ENCODE measurements at places on chromosomes 7 and 10.

DNA sequence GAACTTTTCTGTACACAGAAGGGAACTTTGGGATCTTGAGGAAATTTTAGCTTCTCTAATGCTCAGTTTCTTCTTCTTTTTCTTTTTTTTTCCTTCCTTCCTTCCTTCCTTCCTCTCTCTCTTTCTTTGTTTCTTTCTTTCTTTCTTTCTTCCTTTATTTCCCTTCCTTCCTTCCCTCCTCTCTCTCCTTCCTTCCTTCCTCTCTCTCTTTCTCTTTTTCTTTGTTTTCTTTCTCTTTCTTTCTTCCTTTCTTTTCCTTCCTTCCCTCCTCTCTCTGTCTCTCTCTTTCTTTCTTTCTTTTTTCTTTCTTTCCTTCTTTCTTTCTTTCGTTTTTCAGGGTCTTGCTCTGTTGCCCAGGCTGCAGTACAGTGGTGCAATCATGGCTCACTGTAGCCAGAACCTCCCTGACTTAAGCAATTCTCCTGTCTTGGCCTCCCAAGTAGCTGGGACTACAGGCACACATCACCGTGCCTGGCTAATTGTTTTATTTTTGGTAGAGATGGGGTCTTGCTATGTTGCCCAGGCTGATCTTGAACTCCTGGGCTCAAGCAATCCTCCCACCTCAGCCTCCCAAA lies 58.6 kb upstream of the SDK1 start:
- DNase-seq: no peak

DNA sequence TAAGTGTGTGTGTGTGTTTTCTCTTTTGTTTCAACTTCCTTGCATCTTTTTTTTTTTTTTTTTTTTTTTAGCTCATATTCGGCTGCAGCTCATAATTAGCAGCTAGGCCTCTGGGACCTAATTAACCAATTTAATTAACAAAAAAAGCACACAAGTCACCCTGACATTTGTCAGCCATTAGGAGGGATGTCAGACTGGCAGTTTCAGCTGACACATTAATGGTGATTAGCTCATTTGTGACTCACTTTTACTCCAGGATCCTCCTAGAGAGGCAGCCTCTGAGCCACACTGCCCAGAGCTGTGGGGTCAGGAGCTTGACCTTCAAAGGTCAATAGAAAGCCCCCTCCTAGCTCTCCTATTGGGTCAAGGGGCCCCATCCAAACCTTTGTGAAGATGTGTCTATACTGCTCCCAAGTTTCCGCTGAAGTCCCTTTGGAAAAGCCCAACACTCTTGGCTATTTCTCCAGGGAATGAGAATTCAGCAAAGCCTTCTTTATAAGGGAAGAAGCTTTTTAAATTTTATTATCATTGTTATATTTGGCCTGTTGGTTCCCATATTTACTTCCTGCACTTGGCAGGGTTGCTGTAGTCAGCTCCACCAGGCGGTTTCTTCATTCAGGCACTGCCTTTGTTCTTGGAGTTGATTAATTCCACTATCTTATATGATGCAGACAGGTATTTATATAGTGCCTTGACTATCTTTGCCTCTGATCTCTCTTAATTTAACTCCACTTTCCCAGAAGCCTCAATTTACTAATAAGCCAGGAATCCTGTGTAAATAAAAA lies 109.5 kb upstream of the HABP2 start:
- DNase-seq: no peak

- DNase-seq: no peak
Observed at GRCh38 chr10:28561531-28561930, 28.6 kb downstream of the WAC start.

DNA sequence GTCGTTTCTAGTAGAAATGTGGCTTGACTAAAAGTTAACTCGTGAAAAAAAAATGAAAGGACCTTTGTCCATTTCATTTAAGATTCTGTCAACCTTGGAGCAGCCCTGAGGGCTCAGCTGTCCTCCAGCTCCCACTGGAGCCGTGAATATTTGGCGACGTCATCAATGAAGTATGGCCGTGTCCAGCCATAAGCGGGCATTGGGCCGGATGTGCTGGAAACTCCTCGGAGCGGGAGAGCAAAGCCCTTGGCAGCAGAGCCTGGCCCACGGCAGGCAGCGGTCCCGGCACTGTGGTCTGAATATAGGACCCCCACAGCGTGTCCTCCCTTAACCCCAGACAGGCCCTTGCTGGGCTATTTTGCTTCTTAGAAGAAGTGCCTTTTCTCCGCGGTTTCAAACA lies 50.0 kb downstream of the JAKMIP3 start:
- no peak for DNase-seq

DNA sequence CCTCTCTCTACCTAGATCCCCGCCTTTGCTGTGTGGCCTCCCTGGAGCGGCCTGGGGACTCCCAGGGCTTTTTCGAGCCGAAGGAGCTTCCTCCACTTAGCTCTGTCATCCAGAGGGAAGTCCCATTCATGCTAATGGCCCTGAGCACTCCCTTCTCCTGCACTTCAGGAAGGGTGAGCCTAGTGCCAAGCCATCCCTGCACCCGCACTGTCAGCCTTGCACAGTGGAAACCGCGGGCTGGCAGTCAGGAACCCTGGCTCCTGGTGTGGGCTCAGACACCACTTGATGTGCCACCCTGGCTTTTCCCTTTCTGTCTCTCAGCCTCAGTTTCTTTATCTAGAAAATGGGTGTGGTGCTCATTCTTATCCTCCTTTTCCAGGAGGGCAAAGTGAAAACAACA lies 131.6 kb downstream of the ZMIZ1 start:
- no peak for DNase-seq

- DNase-seq: peak; percentile 6
Observed at GRCh38 chr7:146216396-146217041, 99.9 kb downstream of the CNTNAP2 start.

GRCh38 chr10:17234431-17234945 lies 6.4 kb downstream of the VIM start:
- DNase-seq: no peak

DNA sequence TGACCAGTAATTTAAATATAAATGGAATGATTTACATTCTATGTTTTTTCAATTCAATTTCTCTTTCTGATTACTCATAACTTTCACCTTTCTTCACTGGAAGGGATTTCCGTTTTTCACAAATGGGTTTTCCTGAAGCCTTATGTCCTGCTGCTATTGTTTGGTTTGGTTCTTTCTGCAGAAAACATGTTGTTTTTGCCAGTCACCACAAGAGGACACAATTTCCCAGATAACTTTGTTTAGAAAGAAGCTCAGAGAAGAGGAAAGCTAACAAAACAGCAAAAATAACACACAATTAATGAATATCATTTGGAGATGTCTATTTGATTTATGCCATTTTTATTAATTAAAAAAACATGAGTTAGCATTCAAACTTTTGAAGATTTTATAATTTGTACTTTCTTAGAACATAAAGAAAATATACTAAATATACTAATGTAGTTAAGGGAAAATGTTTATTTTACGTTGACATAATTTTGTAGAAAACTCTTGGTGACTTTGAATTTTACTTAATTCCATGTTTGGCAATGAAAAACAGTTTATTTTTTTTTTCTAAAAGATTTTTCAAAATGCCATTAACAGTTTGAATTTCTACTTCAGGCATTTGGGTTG lies 4.6 kb upstream of the TWIST1 start:
- DNase-seq: peak; percentile 66

DNA sequence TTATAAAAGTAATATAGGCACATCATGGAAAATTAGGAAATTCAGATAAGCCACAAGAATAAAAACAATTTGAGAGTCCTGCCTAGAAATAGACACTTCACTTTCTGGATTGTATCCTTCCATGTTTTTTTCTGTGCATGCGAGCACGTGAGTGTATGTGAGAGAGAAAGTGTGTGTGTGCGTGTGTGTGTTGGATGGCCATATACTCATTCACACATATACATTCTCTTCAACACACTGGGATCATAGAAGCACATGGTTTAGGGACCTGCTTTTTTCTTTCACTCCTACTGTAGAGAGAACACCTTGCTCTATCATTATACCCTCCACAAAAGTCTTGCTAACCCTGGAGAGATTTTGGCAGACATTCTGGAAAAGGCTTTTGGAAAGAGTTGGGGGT lies 7.5 kb downstream of the FFAR4 start:
- DNase-seq: no peak

DNA sequence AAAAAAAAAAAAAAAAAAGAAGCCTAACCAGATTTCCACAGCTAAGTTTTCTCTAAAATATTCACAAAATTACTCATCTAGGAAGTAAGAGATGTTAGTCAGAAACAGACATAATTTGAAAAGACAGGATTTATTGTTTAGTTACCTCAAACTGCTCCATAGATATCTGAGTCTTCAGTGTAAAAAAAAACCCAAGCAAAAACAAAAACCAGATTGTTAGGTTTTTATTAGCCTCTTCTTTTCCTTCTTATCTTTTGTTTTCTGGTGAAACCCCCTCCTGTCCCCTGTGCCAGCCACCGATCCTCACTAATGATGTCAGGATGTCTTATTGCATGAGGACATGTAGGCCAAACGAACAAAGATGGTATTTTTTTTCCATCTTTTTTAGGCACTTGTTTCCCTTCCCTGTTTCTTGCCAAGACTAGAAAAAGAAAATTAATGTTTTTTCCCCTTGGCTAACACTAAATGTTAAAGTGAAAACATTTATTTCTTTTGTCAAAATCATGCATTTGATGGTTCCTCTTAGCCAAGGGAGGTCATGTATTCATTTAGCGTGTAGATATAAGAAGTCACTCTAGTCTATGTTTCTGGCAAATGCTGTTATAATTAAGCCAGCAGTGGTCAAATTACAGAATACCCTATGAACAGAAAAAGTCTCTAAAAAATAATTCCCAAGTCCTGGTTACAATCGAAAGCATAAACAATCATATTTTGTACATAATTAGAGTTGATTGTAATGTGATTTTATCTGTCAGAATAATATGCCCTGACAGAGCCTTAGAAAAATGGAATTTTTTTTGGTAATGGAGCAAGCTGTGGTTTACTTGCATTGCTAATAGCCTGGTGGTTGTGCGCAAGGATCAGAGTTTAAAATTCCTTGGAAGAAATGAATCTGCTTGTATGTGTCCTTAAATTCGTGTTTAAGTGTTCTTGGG lies 702.4 kb upstream of the FZD8 start:
- no peak for DNase-seq

- DNase-seq: peak; percentile 75
Observed at GRCh38 chr10:119377958-119378736, 164.4 kb downstream of the RGS10 start.

DNA sequence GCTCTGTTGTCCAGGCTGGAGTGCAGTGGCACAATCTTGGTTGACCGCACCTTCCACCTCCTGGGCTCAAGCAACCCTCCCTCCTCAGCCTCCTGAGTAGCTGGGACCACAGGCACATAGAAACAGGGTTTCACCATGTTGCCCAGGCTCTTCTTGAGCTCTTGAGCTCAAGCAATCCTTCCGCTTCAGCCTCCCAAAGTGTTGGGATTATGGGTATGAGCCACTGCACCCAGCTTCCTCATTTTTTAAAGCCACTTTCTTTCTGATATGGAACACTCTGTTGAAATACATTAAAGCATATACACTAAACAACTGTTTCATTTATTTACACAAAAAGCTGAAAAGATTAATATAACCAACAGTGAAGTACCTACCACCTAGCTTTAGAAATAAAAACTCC lies 117.2 kb downstream of the CLEC2L start:
- DNase-seq: no peak

- no peak for DNase-seq
Observed at GRCh38 chr10:33114451-33114952, 156.5 kb upstream of the ITGB1 start.

GRCh38 chr10:45197816-45198485 lies 117.5 kb downstream of the OR13A1 start:
- DNase-seq: no peak

DNA sequence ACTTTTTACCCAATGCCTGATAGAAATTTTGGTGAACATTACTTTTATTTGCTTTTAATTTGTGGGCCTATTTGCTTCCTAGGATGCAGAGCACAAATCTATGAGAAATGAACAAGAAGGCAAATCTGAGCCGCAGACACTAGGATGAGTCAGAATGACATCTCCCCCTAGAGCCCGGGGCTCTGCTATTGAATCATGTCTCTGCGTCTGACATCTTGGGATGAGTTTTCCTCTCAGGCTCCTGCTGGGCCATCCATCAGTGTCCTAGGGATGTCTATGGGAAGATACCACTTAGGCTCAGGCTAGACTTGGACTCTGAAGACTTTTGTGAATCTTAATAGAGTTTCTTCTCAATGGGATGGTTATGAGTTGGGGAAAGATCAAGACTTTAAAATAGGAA lies 157.3 kb upstream of the MTPN start:
- DNase-seq: no peak

- no peak for DNase-seq
Observed at GRCh38 chr7:72099784-72100183, 312.4 kb downstream of the CALN1 start.

GRCh38 chr10:33242931-33243330 lies 91.5 kb downstream of the NRP1 start:
- DNase-seq: no peak

DNA sequence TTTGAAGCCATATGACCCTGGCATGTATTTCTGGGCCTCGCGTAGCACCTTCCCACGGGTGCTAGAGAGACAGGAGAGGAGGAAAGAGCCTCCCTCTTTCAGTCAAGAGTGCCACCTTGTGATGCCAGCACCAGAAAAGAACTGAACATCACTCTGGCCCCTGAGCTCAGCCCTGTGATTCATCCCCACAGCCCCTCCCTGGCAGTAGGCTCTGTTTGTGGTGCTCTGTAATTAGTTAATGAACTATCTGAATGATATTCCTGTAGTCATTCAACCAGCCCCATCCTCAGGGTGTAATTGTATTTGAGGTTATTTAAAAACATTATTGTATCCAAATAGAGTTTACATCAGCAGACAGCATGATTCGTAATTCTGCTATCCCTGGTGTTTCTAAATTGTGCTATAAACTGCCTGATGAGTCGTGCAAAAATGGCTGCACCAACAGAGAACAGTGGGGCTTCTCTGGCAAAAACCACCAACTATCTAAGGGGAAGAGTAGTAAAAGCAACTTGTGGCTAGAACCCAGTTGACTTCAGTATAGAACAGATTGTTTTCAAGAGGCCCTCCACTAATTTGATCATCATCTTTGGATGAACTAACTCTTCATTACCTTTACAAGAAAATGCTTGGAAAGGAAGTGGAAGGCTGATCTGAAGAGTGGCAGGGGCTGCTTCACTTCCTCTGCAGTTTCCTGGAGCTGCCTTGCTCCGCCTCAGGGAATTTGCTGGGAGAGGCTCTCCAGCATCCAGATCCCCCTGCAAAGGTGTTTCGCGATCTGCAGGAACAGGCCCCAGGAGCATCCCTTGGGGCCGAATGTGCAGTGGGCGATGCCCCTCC lies 23.7 kb upstream of the TIAL1 start:
- DNase-seq: peak; percentile 38

DNA sequence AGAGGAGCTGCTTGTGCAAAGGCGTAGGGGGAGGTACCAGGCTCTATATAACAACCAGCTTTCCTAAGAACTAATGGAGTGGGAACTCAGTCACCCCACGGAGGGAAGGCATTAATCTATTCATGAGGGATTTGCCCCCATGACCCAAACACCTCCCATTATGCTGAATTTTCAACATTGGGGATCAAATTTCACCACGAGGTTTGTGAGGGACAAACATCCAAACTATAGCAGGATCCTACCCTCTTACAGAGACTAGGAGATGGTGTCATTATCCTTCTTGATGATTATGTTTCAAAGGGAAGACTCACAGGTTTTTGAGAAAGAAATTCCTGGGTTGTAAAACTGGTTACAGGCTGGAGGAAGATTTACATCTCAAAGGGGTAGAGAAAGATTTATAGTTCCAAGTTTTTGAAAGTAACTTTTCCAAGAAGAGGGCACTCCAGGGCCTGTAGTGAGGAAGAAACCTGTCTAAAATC lies 295.0 kb upstream of the DKK1 start:
- no peak for DNase-seq
